ENCODE measurements at places on chromosomes 7 and 10. TPM values are rescaled to one million over a fixed set of nuclear protein-coding genes. Genes with fewer than 3 reads are reported as not detected.

FAM25A gene
- not detected for total RNA-seq

RAMP3 gene
- total RNA-seq, result not detected

BLVRA gene
- total RNA-seq, result 20.6 TPM

EPHA1 gene
- not detected for total RNA-seq

NRP1 gene
- total RNA-seq, result 200 TPM

MACROH2A2 gene
- total RNA-seq, result 13.8 TPM

SEMA4G gene
- total RNA-seq, result under 0.01 TPM

CUX1 gene
- total RNA-seq, result 41.6 TPM

LDB3 gene
- under 0.01 TPM for total RNA-seq

MAT1A gene
- not detected for total RNA-seq

EPO gene
- not detected for total RNA-seq

UNCX gene
- not detected for total RNA-seq

NCF1 gene
- under 0.01 TPM for total RNA-seq

CTNNA3 gene
- total RNA-seq, result not detected

CH25H gene
- 13.0 TPM for total RNA-seq

SMKR1 gene
- 0.72 TPM for total RNA-seq

HOXA13 gene
- 8.0 TPM for total RNA-seq

RNF133 gene
- total RNA-seq, result 0.59 TPM

CPEB3 gene
- total RNA-seq, result 1.2 TPM

HOXA3 gene
- 4.0 TPM for total RNA-seq

AFAP1L2 gene
- not detected for total RNA-seq

MAGI2 gene
- total RNA-seq, result 24.8 TPM

WEE2 gene
- not detected for total RNA-seq

OIT3 gene
- under 0.01 TPM for total RNA-seq

CFAP43 gene
- 0.36 TPM for total RNA-seq

IDI2 gene
- total RNA-seq, result not detected

OR2A7 gene
- 1.1 TPM for total RNA-seq

CCDC146 gene
- total RNA-seq, result 5.1 TPM

GIMAP1 gene
- not detected for total RNA-seq

WDR86 gene
- total RNA-seq, result 8.5 TPM

Measured in osteoblast (primary cell).